ENCODE measurements at places on chromosomes 4 and X. TPM values are rescaled to one million over a fixed set of nuclear protein-coding genes. Genes with fewer than 3 reads are reported as not detected.

The FANCB gene
- total RNA-seq: 14.7 TPM

The CCDC149 gene
- not detected for total RNA-seq

The FHDC1 gene
- 0.10 TPM for total RNA-seq

DNA sequence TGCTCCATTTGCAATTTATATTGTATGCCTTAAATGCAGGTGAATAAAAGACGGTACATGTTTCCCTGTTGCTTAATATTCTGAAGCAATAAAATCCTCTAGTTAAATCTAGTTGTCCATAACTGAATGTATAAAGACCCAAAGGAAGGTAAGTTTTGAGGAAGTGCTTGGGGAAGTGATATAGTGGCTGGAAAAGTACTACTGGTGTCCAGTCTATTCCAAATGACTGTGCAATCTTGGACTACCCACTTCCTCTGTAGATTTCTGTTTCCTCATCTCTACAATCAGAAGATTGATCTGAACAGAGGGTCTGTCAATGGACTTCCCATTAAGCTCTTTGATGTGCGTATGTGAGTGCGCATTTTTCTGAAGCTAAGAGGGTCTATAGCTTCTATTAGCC lies 17.0 kb downstream of the SNCA start:
- H3K4me1 ChIP-seq: no peaks in the 10 kb centered on the region
- no peak overlapping the region for H3K4me3 ChIP-seq
- H3K27me3 ChIP-seq: peaks cover 4% of the 10 kb centered on the region
- H3K27ac ChIP-seq: no peak overlapping the region

DNA sequence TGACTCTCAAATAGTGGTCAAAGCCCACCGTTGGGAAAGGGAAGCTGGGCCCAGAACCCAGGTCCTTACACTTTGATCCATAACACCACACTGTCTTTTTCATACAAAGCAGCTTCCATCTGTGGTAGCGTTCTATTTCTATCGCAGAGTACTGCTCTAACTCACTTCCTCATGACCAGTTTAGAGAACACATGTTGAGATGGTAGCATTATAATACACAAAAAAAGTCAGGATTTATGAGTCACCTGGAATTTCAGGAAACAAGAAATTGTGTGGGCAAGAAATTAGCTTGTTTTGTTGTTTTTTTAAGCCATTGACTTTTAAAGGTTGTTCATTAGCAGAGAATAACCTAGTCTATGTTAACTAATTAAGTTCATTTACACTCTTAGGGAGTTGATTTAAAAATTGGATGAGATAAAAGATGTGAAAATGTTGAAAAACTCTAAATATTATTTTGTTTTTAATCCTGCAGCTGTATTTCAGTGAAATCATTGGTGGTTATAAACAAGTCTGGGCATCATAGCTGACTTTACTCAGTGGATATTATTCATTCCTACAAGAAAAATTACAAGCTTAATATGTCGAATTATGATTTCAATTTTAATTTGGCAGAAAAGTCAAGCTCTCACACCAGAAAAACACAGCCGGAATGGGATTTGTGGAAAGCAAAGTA lies 1011.1 kb upstream of the HS3ST1 start:
- H3K27me3 ChIP-seq: no peaks in the 10 kb centered on the region
- H3K4me1 ChIP-seq: no peaks in the 10 kb centered on the region
- no peak overlapping the region for H3K27ac ChIP-seq
- H3K36me3 ChIP-seq: no peaks in the 10 kb centered on the region
- no peak for DNase-seq

DNA sequence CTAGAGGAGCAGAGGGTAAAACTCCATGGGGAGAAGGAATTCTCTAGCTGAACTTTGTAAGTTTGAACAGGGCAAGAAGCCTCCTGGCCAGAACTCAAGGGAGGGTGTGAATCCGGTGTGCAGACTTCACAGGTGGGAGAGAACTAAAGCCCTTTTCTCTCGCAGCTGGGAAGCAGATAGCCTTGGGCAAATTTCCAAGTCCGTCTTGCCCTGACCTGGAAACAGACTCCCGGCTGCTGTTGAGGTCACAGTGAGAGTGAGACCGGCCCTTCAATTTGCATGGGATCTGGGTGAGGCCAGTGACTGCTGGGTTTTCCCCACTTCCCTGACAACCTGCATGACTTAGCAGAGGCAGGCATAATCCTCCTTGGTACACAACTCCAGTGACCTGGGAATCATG lies 94.5 kb upstream of the ZNF827 start:
- no peak for DNase-seq
- no peaks in the 10 kb centered on the region for H3K36me3 ChIP-seq
- no peaks in the 10 kb centered on the region for H3K27me3 ChIP-seq
- H3K27ac ChIP-seq: no peak overlapping the region

DNA sequence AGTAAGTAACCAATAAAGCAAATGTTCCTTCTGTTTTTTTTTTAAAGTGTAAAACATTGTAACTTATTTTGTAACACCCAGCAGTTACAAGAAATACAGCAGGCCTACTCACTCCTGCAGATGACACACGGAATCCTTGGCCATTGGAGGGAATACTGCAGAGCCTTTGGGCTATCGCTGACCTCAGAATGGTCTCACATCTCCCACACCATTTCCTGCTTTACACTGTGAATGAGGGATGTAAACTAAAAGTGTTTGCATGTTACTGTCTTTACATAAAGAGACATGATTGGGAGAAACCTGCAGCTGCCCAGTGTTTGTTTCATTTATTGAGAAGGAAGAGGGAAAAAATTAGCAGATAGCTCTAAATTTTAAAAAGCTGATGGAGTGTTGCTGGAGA lies 64.1 kb downstream of the USP46 start:
- H3K4me3 ChIP-seq: no peak overlapping the region
- DNase-seq: no peak
- H3K27ac ChIP-seq: no peak overlapping the region
- peaks cover 7% of the 10 kb centered on the region for H3K36me3 ChIP-seq
- H3K27me3 ChIP-seq: no peaks in the 10 kb centered on the region

GRCh38 chrX:2708021-2708420 lies 16.9 kb downstream of the CD99 start:
- no peak for DNase-seq
- no peak overlapping the region for H3K4me3 ChIP-seq
- peaks cover 39% of the 10 kb centered on the region for H3K36me3 ChIP-seq
- peak overlapping the region; percentile 87 for H3K27ac ChIP-seq

DNA sequence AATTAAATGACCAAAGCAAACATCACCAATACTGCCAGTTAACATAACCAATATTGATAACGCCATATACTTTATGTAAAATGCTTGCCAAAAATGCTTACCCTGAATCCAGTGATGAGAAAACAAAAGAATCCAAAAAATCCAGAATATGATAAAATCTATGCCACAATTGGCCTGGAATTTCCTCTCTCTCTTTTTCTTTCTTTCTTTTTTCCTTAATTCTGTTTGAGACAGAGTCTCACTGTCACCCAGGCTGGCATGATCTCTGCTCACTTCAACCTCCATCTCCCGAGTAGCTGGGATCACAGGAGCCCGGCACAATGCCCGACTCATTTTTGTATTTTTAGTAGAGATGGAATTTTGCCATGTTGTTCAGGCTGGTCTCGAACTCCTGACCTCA lies 9.8 kb upstream of the SLC7A11 start:
- H3K36me3 ChIP-seq: no peaks in the 10 kb centered on the region
- no peak overlapping the region for H3K4me3 ChIP-seq
- peaks cover 5% of the 10 kb centered on the region for H3K27me3 ChIP-seq
- no peak for DNase-seq
- peaks cover 7% of the 10 kb centered on the region for H3K4me1 ChIP-seq

DNA sequence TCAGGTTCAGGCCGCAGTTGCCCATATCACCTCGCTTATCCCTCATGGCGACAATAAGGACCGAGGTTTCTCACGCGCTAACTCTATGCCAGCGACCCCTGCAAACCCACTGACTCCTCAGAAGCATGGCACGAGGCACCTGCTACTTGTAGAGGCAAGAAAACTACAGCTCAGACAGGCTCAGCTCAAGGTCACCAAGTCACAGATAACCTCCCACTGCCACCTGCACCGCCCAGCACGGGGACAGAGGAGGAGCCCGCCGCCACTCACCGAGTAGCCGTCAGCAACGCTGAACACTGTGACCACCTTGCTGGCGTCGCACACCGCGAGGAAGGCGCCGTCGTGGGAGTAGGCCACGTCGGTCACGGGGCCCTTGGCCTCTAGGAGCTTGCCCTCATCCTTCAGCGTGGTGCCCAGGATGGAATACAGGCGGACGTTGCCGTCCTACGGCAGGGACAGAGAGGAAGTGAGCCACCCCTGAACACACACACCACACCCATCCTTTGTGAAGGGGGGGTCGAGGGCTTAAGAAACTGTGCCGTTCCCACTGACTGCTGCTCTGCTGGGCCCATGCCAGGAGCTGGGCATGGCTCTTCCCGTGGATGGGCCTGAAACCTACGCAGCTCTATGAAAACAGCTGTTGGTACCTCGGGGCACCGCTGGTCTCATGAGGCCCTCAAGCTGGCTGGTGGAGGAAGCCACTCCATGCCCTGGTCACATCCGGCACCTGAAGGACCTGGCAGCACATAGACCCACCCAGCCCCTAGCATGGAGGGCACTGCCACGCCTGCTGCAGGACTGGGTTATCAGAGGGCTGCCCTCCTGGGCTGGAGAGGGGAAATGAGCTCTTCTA lies 38.9 kb downstream of the WDR1 start:
- H3K4me3 ChIP-seq: no peak overlapping the region
- H3K27me3 ChIP-seq: no peaks in the 10 kb centered on the region
- H3K36me3 ChIP-seq: peaks cover 63% of the 10 kb centered on the region
- no peaks in the 10 kb centered on the region for H3K4me1 ChIP-seq
